ENCODE measurements at places on chromosomes 12 and 14.

GRCh38 chr12:119036878-119037825 lies 55.8 kb downstream of the SRRM4 start:
- DNase-seq, result no peak

- no peak for DNase-seq
Measured at GRCh38 chr12:48988030-48988649, 10.0 kb downstream of the WNT1 start.

DNA sequence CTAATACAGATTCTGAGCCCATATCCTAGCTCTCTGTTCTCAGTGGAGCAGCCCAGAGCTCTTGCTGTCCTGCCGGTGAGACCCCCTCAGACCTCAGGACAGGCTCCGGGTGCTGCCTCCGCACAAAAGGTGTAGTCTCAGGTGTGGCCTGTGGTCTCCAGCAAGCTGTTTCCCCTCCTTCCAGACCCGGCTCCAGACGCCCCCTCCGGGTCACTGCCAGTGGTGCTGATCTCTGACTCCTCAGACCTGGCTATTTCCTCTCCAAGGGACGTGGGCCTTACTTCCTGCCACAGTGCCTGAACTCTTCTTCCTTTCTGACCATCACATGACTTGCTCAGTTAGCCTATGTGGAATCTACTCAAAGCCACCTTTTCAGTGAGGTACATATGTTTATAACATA lies 337.5 kb downstream of the GLT1D1 start:
- no peak for DNase-seq

DNA sequence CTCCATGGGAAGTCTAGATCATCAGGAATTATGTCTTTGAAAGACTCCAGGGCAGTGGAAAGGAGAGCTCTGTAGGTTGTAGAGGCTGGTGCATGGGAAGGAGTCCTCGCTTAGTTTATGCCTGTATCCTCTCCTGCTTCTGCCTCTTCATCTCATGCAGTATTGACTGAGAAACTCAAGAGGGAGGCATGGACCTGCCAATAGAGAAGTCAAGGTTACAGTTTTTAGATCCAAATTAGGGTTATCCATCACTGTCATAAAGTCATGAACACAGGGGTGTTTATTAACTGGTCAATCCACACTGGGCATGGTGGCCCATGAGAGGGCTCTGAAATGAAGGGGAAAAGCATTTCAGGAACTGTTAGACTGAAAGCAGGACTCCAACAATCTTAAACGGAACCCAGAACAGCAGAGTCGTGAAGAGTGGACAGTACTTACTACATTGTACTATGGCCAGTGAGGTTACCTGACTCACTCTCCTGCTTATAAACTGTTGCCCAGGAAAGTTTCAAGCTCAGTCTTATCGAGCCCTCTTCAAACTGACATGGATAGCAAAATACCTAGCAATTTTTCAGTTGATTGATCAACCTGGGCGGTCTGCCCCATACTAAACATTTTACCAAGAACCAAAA lies 30.1 kb upstream of the DHRS7 start:
- no peak for DNase-seq

- no peak for DNase-seq
Measured at GRCh38 chr12:79939728-79940310, 4.9 kb upstream of the PPP1R12A start.
